ENCODE measurements at places on chromosomes 7 and 10. TPM values are rescaled to one million over a fixed set of nuclear protein-coding genes. Genes with fewer than 3 reads are reported as not detected.

LRRTM3 gene
- not detected for total RNA-seq

ABCC2 gene
- total RNA-seq, result 1.3 TPM

PRSS37 gene
- not detected for total RNA-seq

MEOX2 gene
- total RNA-seq, result not detected

NUTM2B gene
- total RNA-seq, result 0.91 TPM

ST8SIA6 gene
- total RNA-seq, result not detected

SNX8 gene
- total RNA-seq, result 42.4 TPM

TEX36 gene
- not detected for total RNA-seq

SMO gene
- total RNA-seq, result 0.37 TPM

DGKB gene
- total RNA-seq, result not detected

HKDC1 gene
- 0.09 TPM for total RNA-seq

CYP2C8 gene
- not detected for total RNA-seq
